Stimulated activated CD4-positive, alpha-beta T cell treated with anti-CD3 and anti-CD28 coated beads, Interleukin-4, amount 100 ng/mL, for 1 hour (primary cell): ENCODE measurements at places on chromosomes 6 and 20.

- no peak for DNase-seq
Observed at GRCh38 chr20:50713657-50714101, 17.7 kb upstream of the PARD6B start.

GRCh38 chr6:102553214-102553613 is 1159.7 kb downstream of the GRIK2 start:
- no peak for DNase-seq

DNA sequence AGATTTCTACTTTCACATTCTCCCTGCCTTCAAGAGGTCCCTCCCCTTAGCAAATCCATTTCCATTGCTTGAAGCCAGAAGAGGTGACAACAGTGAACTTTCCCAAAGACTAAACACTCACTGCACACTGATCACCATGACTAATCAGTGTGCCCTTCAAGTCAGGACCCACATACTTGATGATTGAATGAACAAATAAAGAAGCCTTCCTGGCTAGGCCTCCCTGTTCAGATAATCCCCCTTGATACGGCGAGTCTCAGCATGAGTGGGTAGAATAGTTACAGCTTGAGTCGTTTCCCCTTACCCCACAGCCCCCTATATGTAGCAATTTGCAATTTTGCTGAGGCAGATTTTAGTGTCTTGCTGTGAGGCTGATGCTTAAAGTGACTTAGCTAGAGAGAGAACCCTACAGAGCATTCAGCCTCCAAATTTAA is 102.2 kb downstream of the UNC5CL start:
- DNase-seq, result no peak

- no peak for DNase-seq
Observed at GRCh38 chr6:21560249-21560648, 33.3 kb upstream of the SOX4 start.

DNA sequence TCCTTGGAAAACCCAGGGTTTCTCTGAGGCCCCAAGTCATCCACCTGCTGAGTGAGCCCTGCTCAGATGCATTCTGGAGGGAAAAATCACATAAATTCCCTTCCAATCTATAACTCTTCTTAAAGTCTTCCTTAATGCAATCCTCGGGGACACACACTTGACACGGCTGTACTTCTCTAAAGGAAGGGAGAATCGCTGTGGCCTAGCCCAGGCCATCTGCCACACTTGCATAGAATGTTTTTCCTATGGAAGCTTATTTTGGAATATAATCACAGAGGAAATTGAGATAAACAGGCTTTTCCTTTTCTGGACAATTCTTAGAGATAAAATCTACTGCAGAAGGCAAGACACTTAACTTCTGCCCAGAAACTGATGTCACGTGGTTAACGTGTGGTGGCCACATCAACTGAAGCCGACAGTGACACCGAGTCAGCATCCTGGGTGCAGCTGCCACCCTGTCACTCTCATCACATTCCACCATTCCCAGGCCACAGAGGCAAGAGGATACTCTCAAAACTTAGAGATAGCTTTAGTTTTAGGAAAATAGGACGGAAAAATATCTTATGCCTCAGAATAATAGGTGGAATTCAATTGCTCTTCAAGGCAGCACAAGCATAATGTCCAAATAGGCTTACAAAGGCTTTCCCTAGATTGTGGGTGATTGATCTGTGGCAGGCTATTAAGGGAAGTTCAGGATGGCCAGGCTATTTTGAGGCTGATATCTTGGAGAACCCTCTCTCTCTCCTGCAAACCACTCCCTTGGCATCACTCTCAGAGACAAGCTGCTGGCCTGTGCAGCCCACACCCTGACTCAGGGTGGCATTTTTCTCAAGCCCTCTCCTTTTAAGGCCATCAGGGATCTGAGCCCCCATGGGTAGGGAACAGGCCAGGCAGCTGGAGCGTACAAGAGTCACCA is 29.6 kb downstream of the PSMB1 start:
- DNase-seq, result no peak

DNA sequence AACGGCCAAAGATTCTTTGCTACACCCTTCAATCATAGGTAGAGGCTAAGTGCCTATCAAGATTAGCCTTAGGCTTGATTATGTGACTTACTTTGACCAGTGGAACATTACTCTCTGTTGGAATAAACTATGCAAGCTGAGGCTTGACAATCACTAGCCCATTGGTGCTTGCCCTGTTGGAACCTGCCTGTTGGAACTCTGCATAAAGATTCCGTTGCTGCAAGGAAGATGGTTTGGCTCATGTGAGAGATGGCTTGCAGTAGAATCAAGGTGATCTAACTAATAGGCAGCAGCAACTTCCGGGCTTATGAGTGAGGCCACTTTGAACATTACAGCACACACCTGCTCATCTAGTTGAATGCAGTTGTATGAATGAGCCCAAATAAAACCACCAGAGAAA is 227.7 kb upstream of the TSHZ2 start:
- DNase-seq, result no peak

- DNase-seq, result no peak
Observed at GRCh38 chr6:140977403-140977802, 1155.3 kb upstream of the GJE1 start.

DNA sequence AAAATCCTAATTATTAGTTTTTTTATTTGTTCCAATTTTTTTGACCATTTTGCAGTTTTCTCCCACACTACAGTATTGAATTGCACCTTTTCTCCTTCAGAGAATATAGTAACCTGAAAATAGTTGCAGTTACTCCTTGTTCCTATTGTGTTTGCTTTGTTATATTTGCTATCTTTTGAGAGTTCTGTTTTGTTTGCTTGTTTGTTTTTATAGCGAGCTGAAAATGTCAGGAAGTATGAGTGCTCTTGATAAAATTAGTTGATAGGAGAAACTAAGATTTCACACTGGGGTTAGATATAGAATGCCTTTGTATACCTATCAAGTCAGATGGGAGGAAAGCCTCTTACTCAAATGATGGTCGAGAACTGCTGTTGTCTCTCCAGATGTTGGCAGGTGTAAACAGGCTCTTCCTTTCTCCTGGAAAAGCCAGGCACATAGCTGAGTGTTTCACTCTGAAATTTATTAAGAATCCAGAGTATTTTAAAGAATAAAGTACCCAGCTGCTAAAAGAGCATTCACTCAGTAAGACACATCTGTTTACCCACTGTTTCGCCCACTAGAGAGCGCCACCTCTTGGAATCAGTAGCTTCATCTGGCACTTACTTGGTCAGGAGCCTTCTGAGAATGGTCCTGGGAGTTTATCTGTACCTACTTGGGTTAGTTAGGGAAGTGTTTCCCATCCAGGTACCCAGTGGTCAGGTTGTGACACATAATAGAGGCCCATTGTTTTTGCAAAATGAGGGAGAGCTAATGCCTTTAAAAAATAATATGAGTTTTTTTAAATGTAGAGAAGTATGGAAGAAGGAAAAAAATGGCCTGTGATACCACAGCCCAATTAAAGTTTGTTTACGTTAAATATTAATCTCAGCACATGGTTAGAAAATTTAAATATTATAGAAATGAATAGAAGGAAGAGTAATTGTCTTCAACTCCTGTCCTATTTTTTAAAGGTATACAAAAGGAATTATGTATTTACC is 11.2 kb downstream of the NT5DC1 start:
- peak; percentile 18 for DNase-seq

DNA sequence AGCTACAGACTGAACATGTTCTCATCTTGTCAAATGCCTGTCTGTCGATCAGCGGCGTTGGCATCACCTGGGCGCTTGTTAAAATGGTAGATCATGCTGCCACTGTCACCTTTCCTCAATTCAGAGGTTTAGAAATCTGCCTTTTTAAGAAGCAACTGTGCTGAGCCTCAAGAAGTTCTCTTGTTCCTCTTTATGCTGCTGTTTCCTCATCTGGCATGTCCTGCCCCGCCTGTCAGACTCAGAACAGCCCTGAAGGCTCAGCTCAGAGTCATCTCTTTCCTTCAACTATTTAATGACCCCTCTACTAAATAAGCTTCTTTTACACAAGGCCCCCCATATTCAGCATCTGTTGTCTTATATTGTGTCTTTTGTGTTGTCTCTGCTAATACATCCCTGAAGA is 368.2 kb downstream of the EPM2A start:
- no peak for DNase-seq
